ENCODE measurements at places on chromosomes 5 and 9.

- no peak for DNase-seq
Observed at GRCh38 chr5:181037365-181037861, 2.7 kb upstream of the BTNL9 start.

- DNase-seq = no peak
Observed at GRCh38 chr5:41735213-41735612, 135.0 kb downstream of the OXCT1 start.

DNA sequence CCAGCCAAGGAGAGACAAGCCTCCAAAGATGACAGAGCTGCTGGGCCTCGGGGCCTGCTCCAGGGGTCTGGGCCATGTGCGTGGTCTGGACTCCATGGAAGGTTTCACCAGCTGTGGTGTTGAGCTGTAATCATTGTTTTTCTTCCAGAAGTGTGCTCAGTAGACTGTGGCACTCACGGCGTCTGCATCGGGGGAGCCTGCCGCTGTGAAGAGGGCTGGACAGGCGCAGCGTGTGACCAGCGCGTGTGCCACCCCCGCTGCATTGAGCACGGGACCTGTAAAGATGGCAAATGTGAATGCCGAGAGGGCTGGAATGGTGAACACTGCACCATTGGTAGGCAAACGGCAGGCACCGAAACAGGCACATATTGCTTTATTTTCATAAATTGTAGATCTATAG, 164.8 kb upstream of the WWC1 start:
- no peak for DNase-seq

DNA sequence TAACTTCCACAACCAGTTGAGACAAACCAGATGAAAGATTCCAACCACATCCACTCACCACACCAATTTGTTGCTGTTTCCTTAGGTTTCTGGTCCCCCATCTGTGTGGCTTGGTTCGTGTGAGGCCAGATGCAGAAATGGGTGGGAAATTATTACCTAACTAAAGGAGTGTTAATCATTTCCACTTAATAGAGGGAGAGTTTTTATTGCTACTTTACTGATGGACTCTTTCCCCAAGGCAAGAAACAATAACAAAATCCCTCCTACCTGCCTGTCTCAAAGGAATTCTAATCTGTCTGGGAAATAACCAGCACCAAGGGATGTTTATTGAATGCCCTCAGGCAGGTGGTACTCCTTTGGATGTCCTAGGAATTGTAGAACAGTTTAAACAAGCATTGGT, 76.3 kb downstream of the TMEM167A start:
- DNase-seq = no peak

GRCh38 chr9:87515006-87515405, 17.3 kb downstream of the DAPK1 start:
- DNase-seq = no peak

Data from lower leg skin (tissue), 4 donors.